AG10803 (cell line): ENCODE measurements at places on chromosomes 3 and 15.

- no peak for DNase-seq
These were observed at the start of gene GABRG3 for GRCh38 chr15:26970712-26971210. GABRG3 (plus strand) TSS chr15:26971181.

- DNase-seq, result peak; percentile 91
These were observed 197.5 kb upstream of the C2CD4B start for GRCh38 chr15:62362608-62363007.

- DNase-seq, result peak; percentile 32
These were observed 68.7 kb downstream of the LMLN start for GRCh38 chr3:198028718-198029117.

- peak; percentile 59 for DNase-seq
These were observed 89.0 kb upstream of the FGF12 start for GRCh38 chr3:192816351-192816750.

- DNase-seq, result no peak
These were observed 844.0 kb downstream of the DIPK2A start for GRCh38 chr3:144815655-144816054.

GRCh38 chr3:63961891-63962290 is 49.7 kb upstream of the SCAANT1 start:
- no peak for DNase-seq

DNA sequence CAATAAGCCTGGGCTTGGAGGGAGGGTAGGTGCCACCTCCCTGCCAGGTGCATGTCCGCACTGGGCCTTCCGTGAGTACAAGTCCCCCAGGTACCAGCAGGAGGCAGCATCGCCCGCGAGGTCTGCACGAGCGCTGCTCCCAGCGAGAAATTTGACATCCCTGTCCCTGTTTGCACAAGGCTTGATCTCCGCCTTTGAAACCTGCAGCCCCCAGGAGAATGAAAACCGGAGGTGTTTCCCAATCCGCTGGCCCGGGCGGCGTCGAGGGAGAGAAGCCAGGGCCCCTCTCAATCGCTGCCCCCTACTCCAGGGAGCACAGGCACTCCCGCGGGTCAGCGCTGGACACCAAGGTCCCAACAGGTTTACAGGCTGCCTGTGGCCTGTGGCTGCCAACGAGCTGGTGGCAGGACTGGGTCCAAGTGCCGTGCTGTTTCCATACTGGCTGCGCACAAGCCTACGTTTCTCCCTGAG is 961 bp downstream of the HAPLN3 start:
- no peak for DNase-seq

GRCh38 chr15:69536726-69537512 is 84.3 kb downstream of the RPLP1 start:
- DNase-seq, result no peak

DNA sequence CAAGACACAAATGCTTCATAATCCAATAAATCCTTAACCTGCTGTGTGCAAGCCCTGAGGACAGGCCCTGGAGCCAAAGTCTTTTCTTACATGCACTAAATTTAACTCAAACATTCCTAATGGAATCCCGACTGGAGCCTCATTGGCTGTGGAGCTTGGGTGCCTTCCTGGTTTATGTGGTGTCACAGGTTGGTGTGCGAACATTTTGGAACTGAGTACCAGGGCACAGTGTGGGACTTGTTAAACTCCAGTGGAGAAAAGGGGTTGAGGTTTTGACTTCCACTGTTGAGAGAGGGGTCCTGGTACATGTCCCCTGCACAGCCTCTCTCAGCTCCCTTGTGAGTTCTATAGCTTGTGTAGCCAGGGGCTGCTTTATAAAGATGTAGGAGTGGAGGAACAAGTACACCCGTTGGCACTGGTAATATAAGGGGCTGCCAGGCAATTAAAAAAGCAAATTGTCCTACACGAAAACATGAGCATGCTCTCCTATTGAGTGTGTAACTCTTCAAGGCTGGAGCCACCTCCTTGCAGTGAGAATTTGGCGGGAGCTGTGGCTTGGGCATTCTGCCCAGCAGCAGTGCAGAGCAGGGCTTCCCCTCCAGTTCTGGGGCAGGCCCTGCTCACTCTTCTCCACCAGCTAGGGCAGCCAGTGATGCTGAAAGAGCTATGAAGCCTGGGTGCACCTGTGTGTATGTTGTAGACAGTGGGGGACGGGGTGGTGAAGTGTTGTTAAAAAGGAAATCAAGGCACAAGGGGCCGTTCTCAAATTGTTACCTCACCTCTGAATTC is 218.1 kb downstream of the CLSTN2 start:
- DNase-seq, result no peak

DNA sequence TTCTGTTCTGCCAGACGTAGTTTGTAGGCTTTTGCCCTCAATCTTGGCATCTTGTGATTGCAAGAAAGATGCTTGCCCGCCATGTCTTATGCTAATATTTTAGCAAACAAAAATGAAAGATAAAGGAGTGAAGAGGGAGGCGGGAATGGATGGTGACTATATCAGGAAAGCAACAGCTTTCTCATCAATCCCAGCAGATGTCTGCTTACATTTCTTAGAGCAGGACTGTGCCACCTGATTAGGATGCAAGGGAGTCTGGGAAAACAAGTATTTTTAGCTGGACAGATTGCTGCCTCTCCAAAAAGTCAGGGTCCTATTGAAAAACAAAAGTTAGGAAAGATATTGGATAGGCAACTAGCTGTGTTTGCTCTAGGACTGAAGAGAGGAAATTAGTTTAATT is 34.6 kb upstream of the DPH6 start:
- no peak for DNase-seq

DNA sequence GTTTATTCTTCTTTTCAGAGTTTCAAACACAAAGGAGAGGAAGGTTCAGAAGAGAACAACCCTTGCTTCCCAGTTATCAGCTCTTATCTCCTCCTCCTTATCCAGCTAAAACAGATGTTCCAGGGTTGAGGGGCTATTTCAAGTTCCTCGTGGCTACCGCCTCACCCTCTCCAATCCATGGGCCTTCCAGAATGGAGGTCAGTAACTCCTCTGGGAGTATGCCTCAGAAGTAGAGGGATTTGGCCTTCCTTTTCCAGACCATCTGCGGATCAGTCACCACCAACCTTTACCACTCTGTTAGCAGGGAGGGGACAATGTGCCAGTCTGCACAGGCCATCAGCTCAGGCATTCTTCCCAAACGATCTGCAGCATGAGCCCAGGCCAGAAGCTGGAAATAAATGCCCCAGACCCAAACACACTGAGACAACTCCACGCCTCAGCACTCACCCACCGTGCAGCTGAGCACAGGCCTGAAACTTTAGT is 14.8 kb downstream of the HTR3C start:
- no peak for DNase-seq

GRCh38 chr15:31131853-31132375 is 30.4 kb upstream of the TRPM1 start:
- DNase-seq, result no peak

DNA sequence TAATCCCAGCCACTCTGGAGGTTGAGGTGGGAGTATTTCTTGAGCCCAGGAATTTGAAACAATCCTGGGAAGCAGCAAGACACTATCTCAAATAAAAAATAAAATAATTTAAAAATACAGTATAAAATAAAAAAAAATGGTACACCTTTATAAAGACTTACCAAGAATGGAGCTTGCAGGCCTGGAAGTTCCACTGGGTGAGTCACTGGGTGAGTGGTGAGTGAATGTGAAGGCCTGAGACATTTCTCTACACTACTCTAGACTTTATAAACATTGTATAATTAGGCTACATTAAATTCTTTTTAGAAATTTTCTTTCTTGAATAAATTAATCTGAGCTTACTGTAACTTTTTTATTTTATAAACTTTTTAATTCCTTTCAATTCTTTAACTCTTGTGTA is 609.1 kb upstream of the BCHE start:
- no peak for DNase-seq

- no peak for DNase-seq
These were observed 57.0 kb downstream of the ARHGEF26 start for GRCh38 chr3:154178172-154178571.

DNA sequence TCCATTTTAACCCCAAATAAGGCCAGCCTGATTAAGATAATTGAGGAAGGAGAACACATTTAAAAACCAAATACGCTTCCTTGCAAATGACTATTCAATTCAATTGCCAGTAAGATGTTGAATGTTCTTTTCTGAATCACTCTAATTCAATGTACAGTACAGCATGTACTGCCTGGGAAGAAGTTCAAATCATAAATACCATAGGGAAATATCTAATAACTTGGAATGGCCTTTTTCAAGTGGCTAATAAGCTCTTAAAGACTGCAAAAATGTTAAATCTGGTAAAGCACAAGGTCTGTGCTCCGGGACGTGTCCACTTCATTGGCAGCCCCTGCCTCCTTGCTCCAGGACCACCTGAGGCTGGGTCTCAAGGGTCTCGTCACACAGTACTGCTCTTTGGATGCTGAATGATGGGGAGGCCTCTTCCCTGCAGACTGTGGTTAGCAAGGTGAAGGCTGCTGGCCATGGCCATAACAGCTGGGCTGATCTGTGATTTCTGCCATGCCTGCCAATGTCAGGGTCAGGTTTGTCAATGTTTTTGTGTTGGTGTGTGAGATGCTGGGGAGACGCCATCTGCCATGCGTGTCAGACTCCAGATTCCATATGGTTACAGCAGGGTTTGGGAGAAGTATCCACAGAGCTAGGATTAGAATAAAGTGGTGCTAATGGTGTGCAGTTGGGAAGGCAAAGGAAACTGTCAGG is 300.5 kb downstream of the ADAMTS17 start:
- no peak for DNase-seq

DNA sequence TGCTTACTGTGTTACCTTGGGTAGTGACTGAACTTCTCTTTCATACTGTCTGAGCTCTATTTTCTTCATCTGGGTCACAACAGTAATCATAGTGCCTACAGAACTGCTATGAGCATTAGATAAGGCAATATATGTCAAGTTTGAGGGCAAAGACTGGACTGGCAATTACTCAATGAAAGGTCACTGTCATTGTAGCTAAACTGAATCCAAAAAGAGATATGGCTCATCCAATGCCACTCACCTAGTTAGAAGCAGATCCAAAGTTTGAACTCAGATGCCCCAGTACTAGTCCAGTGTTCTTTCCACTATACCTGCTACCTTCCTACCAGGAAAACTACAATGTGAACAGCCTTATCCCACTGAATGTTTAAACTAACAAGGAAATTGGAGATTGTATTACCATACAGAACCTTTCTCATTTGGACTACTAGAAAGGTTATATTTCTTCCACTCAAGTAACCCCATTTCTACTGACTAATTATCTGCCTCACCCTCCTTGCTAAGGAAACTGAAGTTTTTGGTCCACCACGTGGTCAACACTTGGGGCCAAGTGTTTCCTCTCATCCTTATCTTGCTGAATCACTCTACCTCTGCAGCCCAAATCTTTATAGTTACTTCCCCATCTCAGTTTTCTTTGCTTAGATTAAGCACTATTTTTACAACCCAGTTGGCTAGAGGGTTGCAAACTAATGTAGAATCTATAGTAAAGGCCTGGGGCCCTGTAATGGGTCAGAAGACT is 202.3 kb upstream of the LPP start:
- no peak for DNase-seq

GRCh38 chr3:30940740-30941139 is 46.3 kb upstream of the GADL1 start:
- no peak for DNase-seq

DNA sequence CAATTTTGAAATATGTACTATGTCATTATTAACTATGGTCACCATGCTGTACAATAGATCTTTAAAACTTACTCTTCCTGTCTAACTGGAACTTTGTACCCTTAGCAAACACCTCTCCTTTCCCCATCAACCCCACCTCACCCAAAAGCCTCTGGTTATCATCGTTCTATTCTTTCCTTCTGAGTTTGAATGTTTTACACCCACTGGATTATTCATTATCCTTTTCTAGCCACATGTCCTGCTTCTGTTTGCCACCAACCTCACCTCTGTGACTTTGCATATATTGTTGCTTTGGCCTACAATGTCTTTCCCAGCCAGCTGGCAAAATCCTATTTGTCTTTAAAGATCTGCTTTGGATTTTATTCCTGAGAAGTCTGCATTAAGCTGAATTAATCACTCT is 102.6 kb upstream of the TSPAN3 start:
- no peak for DNase-seq

- DNase-seq, result no peak
These were observed 251.1 kb upstream of the CMC1 start for GRCh38 chr3:27990324-27990723.

- no peak for DNase-seq
These were observed 96.3 kb downstream of the EOMES start for GRCh38 chr3:27625864-27626263.

DNA sequence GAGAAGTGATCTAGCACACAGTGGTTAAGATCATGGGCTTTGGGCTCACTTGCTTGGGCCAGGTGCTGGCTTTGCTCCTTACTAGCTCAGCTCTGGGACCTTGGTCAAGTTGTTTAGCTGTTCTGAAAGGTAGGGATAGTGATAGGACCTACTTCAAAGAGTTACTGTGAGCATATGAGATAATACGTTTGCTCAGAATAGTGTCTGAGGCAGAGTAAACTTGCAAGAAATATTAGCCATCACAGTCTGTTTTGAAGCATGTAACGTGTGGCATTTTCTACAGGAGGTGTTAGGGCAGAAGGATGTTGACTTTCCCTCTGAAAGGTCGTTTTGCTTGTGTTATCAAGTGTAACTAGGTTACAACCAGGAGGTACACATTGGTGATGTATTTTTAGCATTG is 34.5 kb upstream of the NFKBIZ start:
- DNase-seq, result no peak
